ENCODE measurements at places on chromosomes 11 and 22.

- DNase-seq = no peak
Observed at GRCh38 chr11:66953081-66953833, 4.9 kb downstream of the PC start.

DNA sequence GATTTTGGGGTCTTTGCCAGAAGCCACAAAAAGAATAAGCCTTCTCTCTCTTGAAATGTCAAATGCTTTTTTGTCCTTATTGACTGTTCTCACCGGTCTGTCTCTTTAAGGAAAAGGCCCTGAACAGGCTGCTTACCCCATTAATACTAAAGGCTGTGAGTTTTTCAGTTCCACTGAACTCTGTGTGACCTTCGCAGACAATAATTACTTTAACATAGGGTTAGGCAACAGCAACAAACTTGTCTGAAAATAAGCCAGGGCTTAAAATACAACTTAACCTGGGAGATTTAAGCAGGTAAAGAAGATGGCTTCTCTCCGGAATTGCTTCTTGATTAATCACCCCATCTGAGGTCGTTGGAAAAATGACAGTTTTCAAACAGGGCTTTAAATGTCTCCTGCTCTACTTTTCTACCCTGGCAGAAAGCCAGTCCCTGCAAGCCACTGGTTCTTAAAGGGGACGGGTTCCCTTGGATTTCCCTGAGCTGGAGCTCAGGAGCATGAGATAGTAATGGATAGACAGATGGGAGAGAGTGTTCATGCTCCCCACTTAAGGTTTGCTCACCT, 69.4 kb downstream of the ARL14EP start:
- DNase-seq = no peak

GRCh38 chr11:109320595-109320994, 101.4 kb upstream of the C11orf87 start:
- no peak for DNase-seq

- no peak for DNase-seq
Observed at GRCh38 chr22:47698906-47699305, 936.5 kb downstream of the TBC1D22A start.

DNA sequence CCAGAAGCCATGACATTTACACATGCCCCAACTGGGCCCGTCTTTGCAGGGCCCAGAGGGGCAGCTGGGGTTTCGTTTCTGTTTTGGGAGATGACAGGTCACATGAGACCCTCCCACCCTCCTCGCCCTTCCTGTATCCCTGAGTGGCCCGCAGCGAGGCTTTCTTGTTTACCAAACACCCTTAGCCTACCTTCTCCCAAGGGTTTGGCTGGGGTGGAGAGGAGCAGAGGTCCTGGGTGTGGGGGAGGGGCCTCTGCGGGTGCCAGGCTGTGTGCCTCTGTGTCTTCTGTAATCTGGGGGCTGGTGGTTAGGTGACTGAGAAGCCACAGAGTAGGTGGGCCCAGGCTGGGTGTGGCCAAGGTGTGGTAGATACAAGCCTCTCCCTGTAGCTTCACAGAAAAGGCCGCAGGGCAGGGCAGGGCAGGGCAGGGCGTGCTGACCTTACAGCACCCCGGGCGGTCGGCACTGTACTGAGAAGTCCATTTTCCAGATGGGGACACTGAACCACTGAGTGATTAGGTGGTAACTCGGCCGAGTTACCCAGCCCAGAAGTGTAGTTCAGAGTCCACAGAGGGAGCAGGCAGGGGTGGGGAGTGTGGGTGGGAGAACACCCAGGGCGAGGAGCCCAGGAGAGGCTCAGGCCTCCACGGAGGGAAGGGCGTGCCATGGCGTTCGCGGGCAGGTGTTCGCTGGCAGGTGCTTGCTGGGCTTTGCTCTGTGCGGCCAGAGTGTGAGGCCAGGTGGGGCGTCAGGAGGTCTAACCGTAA, 8.7 kb downstream of the PRR5 start:
- DNase-seq = no peak

DNA sequence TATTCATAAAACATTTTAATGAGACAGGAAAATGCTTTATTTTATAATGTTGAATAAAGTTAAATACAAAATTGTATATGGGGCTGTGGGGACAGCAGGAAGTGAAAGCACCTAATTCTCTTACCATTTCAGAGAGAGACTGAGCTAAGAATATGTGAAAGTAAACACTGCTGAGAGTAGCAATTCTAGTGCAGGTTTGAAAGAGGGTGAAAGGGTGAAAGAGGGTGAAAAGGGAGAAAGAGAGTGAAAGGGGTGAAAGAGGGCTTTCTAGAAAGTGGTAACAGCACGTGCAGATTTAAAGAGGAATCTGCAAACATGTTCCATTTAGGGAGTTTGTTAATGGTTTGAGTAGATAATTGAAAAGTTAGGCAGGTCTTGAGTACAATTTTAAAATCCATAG, 652.0 kb upstream of the CCDC90B start:
- no peak for DNase-seq

GRCh38 chr11:7927635-7928034, 3.4 kb downstream of the OR10A6 start:
- no peak for DNase-seq

DNA sequence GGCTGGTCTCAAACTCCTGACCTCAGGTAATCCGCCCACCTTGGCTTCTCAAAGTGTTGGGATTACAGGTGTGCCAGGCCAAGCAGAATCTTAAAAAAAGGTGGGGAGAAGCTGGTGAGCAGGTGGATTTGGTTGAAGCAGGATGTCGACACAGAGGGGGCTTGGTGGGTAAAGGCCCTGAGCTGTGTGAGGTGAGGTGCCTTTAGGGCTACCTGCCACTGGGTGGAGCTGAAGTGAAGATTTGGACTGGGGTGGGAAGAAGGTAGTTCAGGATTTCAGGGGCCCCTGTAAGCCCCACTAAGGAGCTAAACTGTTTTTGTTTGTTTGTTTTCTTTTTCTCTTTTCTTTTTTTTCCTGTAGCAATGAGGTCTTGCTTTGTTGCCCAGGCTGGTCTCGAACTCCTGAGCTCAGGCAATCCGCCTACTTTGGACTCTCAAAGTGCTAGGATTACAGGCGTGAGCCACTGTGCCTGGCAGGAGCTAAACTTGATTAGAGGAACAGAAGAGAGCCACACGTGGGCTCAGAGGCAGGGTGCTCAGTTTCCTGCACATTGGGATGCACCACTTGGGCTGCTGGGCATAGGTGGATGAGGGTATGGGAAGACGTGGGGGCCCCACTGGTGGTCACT, 6.0 kb downstream of the P2RX6 start:
- DNase-seq = no peak
